ENCODE measurements at places on chromosomes 3 and 15.

- DNase-seq: no peak
Observed at GRCh38 chr3:155158346-155159037, 78.4 kb downstream of the MME start.

DNA sequence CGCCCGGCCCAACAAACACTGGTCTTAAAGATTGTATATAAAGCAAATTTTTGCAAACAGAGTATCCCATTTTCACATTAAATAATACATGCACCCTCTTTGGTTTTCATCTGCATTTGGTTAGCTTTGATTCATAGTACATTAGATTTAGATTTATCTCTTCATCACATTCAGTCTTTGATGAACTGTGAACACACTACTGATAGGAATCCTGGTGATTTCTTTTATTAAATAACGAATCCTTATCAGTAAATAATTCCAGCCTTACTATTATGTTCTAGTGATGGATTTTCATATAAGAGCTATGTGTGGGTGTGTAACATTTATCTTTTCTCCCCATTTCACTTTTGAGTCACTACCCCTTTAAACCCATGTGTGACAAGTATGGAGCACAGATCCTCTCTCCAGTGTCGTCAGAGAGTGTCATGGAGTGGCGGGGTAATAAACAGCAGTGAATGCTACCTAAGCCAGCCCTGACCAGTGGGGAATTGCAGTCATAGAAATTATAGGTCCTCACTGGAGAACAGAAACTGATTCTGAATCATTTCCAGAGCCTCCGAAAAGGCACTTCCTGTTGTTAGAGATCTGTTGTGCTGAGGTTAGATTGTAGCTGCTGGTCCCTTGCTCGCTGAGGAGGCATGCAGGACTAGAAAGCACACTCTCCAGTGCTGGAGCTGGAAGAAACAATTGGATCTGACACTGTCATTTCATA, 22.0 kb downstream of the SLC7A14 start:
- peak; percentile 5 for DNase-seq

- no peak for DNase-seq
Observed at GRCh38 chr3:174776123-174776522, 83.0 kb upstream of the NAALADL2 start.

- no peak for DNase-seq
Observed at GRCh38 chr3:4898454-4899313, 80.6 kb upstream of the BHLHE40 start.

- no peak for DNase-seq
Observed at GRCh38 chr3:171784387-171784786, 25.9 kb downstream of the PLD1 start.

DNA sequence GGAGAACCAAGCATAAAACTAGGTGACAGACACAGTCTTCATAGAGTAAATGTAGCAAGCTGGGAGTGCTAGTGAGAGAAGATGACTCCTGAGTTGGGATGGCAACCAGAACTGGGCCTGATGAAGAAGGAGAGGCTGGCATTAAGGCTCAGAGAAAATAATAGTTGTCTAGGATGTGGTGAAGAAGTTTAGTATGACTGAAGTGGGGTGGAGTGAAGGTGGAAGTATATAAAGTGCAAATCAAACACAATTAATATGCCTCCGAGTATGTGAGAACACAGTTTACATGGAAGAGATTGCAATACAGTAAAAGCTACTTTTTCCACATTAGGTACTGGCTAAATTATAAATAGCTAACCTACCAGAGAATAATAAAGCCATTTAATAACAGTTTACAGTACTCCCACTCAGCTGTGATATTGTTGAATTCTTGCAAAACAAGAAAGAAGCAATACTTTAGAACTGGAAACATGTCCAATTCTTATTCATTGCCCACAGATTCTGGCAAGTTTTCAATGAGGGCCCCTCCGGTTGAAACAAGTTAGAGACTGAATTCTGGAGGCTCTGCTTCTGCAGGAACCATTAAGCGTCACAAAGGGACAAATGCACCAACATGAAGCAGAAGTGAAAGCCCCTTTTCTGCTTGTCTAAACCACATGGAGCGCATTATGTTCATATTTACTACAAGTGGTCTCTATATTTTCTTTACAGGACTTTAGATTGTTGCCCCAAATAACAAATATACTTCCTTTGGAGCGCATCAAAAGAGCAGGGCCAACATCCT, 243.7 kb downstream of the SLC9A9 start:
- DNase-seq: no peak

DNA sequence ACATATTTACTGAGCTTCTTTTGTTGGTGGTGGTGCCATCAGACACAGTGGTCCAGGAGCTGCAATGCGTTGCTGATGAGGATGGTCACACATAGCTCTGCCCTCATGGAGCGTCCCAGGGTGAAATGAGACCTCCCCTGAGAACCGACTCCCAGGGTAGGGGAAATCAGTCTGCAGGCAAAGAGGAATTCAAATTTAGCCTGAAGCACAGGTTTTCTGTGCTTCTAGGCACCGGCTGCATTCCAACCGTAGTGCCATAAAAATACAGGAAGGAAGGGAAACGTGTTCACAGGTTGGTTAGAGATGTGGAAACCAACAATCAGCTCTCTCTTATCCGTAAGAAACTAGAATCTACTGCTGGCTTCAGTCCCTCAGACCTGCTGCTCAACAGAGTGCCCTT, 19.2 kb downstream of the SMAD3 start:
- no peak for DNase-seq

GRCh38 chr3:31573036-31573779, 40.5 kb downstream of the STT3B start:
- no peak for DNase-seq

DNA sequence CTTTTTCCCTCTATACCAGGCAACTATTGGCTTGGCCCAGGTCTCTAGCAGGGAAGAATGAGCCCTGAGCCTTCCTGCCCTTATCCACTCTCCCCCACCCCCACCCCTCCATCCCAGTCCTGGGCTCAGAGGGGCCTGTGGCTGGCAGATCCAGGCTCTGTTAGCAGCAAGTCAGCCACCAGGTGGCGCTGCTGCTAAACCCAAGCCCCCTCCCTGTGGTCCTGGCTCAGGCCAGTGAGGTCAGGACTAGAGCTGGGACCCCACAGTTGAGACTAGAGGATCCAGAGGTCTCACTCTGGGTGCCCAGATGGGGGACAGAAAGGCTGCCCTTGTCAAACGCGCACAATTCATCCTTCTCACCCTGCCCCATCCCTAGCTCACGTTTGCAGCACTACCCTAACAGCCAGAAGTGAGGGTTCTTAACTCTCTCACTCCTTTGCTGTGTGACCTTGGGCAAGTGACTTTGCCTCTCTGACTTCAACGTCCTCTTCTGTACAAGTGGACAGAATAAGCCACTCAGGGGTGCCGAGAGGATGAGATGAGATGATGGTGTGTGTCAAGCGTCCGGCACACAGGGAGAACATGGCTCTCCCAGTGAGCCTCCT, 46.8 kb upstream of the SLC6A1 start:
- peak; percentile 42 for DNase-seq

- no peak for DNase-seq
Observed at GRCh38 chr15:65264863-65265430, 21.7 kb downstream of the PARP16 start.

DNA sequence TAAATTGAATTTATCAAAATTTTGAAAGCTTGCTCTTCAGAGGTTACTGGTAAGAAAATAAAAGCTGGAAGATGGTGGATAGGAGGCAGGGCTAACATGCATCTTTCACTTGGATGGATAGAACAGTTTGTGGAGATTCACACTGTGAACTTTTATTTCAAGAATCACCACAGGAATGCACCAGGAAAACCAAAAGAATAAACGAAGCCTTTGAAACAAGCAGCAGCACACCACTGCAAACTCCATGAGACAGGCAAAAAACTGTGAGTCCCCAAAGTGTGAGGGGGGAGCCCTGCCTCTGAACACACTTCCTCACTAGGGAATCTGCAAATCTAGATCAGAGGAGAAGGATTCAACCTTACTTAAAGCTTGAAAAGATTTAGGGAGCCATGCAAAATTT, 122.2 kb downstream of the RTP4 start:
- DNase-seq: no peak

GRCh38 chr15:64285871-64286270, 70.1 kb downstream of the CSNK1G1 start:
- DNase-seq: no peak

DNA sequence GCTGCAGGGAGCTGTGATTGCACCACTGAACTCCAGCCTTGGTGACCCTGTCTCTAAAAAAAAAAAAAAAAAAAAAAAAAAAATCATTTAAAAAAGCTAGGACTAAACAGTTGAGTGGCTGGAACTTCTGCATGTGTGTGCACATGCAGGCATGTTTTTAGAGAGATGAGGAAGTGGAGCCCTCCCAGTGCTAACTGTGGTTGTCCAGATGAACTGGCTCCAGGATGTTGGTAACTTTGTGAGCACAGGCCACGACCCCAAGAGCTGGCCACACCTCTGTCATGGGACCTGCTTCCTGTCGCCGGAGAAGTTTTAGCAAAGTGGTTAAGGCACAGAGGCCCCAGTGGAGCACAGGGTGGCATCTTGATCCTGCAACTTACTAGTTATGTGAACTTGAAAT, 27.0 kb downstream of the CHCHD6 start:
- no peak for DNase-seq

GRCh38 chr3:135329479-135329878, 534.4 kb downstream of the EPHB1 start:
- DNase-seq: no peak

- no peak for DNase-seq
Observed at GRCh38 chr3:107512108-107512507, 10.7 kb upstream of the BBX start.

GRCh38 chr3:54691289-54691771, 236.5 kb downstream of the LRTM1 start:
- no peak for DNase-seq

DNA sequence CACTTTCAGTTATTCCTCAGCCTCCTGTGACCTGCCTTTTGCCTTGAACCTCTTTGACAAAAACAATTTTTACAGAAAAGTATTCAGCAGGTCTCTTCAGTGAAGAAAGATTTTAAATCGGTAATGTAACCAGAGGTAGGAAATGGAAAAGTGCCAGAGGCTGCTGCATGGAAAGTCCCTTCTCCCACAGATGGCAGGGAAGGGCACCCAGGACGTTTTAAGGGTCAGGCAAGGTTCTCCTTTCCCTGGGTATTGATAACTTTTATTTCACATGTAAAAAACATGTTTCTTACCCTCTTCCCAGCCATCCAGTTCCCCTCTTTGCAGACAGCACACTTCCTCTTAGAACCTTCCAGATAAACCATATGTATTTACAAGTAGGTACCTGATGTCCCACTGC, 185.6 kb downstream of the OR4M2 start:
- DNase-seq: no peak

- DNase-seq: no peak
Observed at GRCh38 chr3:195744437-195744836, 23.7 kb downstream of the MUC20 start.

GRCh38 chr3:88987776-88988175, 119.6 kb upstream of the EPHA3 start:
- no peak for DNase-seq

GRCh38 chr3:45858809-45859543, 17.1 kb upstream of the LZTFL1 start:
- no peak for DNase-seq

DNA sequence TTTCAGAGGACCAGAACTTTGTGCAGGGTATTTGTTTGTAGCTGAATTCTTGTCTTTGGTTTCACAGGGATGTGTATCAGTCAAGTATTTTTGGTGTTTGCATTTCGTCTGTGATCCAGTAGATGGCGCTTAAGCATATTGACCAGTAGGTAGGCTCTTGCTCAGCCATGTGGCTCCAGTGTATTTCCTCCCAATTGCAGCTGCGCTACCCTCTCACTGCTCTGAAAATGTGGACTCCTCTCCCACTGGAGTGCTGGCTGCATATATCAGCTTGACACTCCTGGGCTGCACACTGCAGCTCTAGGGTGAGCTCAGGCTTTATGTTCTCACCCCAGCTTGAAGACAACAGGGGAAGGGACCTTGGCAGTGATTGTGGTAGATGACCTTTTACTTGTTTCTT, 1264.3 kb upstream of the ALCAM start:
- DNase-seq: no peak

- DNase-seq: no peak
Observed at GRCh38 chr3:152360966-152361365, 92.2 kb downstream of the MBNL1 start.

DNA sequence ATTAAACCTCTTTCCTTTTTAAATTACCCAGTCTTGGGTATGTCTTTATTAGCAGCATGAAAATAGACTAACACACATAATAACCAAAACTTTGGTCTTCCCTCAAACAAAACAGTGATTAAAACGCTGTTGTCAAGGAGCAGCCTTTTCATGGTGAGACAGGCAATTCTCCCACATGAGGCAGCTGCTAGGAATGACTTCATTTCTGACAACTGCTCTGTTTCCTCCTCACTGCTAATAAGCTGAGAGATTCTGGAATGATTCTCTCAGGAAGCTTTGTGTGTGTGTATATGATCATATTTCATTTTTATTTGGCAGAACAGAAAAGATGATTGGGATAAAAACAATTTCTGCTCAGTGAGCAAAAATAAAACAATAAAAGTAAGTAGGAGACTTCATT, 580.6 kb upstream of the ADAMTS9 start:
- no peak for DNase-seq

DNA sequence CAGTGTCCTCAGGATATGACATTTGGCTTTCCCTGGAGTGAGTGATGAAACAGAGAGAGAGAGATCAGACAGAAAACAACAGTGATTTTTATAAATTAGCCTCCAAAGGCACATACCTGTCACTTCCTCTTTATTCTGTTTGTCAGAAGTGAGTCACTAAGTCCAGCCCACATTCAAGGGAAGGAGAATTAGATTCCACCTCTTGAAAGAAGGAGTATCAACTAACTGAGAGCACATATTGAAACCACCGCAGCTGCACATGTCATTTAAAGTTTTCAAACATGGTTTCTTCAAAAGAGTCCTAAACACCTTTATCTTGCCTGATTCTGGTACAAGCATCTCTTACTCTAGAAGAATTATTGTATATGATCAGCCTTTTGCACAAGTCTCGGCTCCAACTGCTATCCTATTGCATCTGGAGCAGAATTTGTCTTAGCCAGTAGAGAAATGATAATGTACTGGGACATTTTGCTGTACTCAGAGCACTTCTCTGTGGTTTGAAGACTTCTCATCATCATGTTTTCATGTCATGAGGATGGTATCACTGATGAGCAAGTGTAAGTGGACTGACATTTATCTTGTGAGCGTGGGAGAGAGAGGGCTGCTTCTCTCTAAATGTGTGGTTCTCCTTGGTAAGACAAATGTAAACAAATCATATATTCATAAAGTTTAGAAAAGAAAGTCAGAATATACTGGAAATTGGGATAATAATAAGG, 338.9 kb upstream of the CFAP20DC start:
- DNase-seq: peak; percentile 52

DNA sequence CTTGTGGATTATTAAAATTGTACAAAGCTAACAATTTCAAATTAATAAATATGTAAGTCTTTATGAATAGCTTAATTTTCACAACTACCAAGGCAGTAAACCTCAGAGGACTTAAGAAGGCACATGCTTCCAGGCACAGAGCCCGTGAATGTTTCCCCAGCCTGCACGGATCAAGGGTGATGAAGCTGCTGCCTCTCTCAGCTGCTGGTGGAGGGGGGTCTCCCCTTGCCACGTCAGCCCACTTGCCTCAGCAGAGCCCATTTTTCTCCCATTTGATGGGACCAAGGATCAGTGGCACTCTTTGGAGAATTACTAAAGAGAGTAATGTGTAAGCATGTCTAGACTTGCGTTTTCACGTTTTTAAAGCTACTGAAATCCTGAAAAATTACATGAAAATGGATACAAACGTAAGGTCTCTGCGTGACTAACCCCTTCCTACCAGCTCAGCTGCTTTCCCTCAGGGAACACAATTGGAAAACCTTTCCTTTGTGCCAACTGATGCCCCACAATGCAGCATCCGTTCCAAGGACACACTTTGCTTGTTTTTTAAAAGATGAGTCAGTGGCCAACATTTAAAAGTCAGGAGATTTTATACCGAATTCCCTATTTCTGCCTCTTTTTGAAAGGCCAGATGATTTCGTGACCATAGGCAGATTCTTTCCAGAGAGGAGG, 494.1 kb downstream of the GABRG3 start:
- no peak for DNase-seq
